ENCODE measurements at places on chromosomes 7 and 10.

DNA sequence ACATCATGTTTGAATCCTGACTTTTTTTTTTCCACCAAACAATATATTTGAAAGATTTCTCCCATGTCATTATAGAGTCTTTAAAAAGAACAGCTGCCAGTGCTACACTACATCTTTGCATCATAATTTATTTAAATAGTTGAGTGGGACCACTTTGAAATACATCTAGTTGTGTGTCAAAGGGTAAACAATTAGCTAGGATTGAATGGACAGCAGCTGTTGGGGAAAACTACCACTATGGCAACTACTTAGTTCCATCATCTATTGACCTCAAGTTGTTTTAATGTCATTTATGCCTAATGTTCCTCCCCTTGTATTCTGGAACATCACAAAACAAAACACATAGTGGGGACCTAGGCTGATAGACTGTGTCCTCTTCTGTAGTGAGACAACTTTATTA lies 985.1 kb downstream of the SORCS1 start:
- no peak for DNase-seq

GRCh38 chr7:1091644-1092027 lies 3.7 kb downstream of the GPER1 start:
- no peak for DNase-seq

- DNase-seq: peak; percentile 86
Measured at GRCh38 chr7:94697035-94697974, 41.4 kb upstream of the SGCE start.

- DNase-seq: no peak
Measured at GRCh38 chr7:133857376-133858119, 269.6 kb upstream of the LRGUK start.

DNA sequence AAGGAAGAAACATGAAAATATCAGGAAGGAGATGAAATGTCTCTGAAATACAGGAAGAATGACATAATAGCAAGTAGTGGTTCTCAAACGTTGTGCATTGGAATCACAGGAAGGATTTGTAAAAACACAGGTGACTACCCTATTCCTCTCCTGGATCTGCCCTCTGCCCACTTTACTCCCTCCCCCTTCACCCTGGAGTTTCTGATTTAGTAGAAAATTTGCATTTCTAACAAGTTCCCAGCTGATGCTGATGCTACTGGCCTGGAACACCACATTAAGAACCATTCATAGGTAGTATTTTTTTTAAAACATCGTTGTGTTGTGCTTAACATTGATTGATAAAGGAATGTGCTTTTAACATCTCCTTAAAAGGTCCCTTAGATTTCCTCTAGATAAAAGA lies 130.9 kb downstream of the PHF14 start:
- DNase-seq: no peak
